ENCODE measurements at places on chromosomes 13 and 19. TPM values are rescaled to one million over a fixed set of nuclear protein-coding genes. Genes with fewer than 3 reads are reported as not detected.

GFY gene
- polyA plus RNA-seq: not detected

ZNF229 gene
- 18.4 TPM for polyA plus RNA-seq

SCN1B gene
- polyA plus RNA-seq: 0.96 TPM

SELENOW gene
- polyA plus RNA-seq: 110 TPM

PSG2 gene
- not detected for polyA plus RNA-seq

DAND5 gene
- polyA plus RNA-seq: 0.18 TPM

GZMM gene
- 0.15 TPM for polyA plus RNA-seq

LAIR2 gene
- not detected for polyA plus RNA-seq

SIGLEC10 gene
- polyA plus RNA-seq: 1.6 TPM

LRFN3 gene
- polyA plus RNA-seq: 10.2 TPM

ZNF136 gene
- 22.2 TPM for polyA plus RNA-seq

SERTAD1 gene
- polyA plus RNA-seq: 5.7 TPM

MAP1S gene
- 28.3 TPM for polyA plus RNA-seq

CEACAM19 gene
- polyA plus RNA-seq: 22.7 TPM

ZNF569 gene
- 14.1 TPM for polyA plus RNA-seq

PDS5B gene
- 77.8 TPM for polyA plus RNA-seq

SIGLEC12 gene
- polyA plus RNA-seq: 0.10 TPM

ZC3H4 gene
- polyA plus RNA-seq: 46.0 TPM

KIR2DL3 gene
- polyA plus RNA-seq: not detected

RFPL4AL1 gene
- 0.25 TPM for polyA plus RNA-seq

EDNRB gene
- polyA plus RNA-seq: 68.2 TPM

ZNF724 gene
- polyA plus RNA-seq: 8.4 TPM

CBARP gene
- polyA plus RNA-seq: 1.4 TPM

Measured in left kidney (tissue), 8 donors.